ENCODE measurements at places on chromosomes 7 and 10. TPM values are rescaled to one million over a fixed set of nuclear protein-coding genes. Genes with fewer than 3 reads are reported as not detected.

Gene SUN3
- not detected for polyA plus RNA-seq

DNA sequence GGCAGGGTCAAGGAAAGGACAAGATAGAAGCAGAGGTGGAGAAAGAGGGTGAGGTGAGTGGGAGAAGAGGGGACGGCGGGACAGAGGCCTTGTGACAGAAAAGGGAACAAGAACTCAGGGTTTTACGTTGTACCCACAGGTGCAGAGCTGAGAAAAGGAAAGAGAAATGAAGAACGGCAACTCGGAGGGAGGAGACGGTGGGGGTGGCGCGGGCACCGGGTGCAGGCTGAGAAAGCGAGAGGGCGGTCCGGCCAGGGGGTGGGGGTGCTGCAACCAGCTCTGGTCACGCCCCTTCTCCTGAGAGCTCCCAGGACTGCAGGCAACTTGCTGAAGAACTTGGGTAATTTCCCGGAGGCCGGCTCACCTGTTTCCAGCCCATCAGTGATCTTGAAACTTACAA is 65.3 kb downstream of the CARD11 start:
- peaks cover 29% of the 10 kb centered on the region for H3K27me3 ChIP-seq
- no peak overlapping the region for H3K27ac ChIP-seq
- H3K4me1 ChIP-seq, result peaks cover 26% of the 10 kb centered on the region

DNA sequence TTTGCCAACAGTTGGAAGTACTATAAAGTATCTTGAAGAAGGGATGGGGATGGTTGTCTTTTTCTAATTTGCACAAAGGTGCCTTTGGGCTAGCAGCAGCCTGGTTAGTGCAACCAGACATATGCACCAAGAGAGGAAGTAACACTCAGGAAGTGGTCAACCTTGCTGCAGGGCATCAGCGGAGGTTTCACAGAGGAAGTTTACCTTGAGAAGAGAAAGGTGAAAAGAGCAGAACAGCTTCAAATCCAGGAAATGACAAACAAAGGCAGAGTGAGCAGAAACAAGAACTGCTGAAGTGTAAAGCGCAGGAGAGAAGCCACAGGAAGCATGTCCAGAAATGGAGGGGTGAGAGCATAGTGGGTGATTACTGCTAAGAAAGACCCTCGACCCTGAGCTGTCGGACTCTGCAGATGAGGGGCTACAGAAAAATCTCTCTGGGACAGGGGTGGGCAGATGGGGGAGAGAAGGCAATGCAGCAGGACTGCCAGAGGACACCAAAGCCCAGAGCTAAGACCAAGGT is 66.9 kb downstream of the STK17A start:
- H3K4me1 ChIP-seq, result peaks cover 43% of the 10 kb centered on the region
- H3K27ac ChIP-seq, result no peak overlapping the region
- peaks cover 17% of the 10 kb centered on the region for H3K36me3 ChIP-seq
- peak; percentile 36 for DNase-seq
- no peak overlapping the region for H3K4me3 ChIP-seq

GRCh38 chr10:29253690-29254029 is 35.2 kb upstream of the LYZL1 start:
- H3K4me1 ChIP-seq, result peaks cover 7% of the 10 kb centered on the region
- H3K36me3 ChIP-seq, result no peaks in the 10 kb centered on the region
- H3K27ac ChIP-seq, result no peak overlapping the region
- H3K4me3 ChIP-seq, result no peak overlapping the region
- H3K27me3 ChIP-seq, result peaks cover 3% of the 10 kb centered on the region
- no peak for DNase-seq

Gene CCDC3
- polyA plus RNA-seq, result not detected

DNA sequence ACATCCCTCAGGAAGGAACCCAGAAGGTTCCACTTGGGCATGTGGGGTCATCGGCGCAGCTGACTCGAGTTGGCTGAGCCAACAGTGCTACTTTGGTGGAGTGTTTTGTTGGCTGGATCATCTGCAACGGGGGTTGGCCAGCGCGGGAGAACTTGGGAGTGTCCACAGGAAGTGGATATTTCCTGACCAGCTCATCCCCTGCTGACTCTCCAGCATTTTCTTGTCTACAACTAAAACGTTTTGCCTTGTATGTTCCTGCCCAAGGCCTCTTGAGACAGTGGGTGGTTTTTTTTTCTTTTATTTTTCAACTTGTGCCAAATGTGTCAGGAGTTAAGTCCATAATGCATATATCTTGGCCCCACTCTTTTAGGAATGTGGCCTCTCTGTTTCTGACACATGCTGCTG is 208.6 kb downstream of the ZNF365 start:
- no peaks in the 10 kb centered on the region for H3K27me3 ChIP-seq
- H3K4me1 ChIP-seq, result peaks cover 4% of the 10 kb centered on the region
- H3K36me3 ChIP-seq, result no peaks in the 10 kb centered on the region

GRCh38 chr7:129689995-129690581 is 78.6 kb downstream of the NRF1 start:
- H3K27me3 ChIP-seq, result no peaks in the 10 kb centered on the region
- peaks cover 28% of the 10 kb centered on the region for H3K36me3 ChIP-seq
- H3K4me3 ChIP-seq, result no peak overlapping the region

GRCh38 chr7:107690611-107691010 is 30.0 kb downstream of the SLC26A4 start:
- no peak for DNase-seq
- no peaks in the 10 kb centered on the region for H3K36me3 ChIP-seq
- no peak overlapping the region for H3K27ac ChIP-seq
- H3K27me3 ChIP-seq, result no peaks in the 10 kb centered on the region
